Heart left ventricle (tissue), 16 donors: ENCODE measurements at places on chromosomes 7 and 10. TPM values are rescaled to one million over a fixed set of nuclear protein-coding genes. Genes with fewer than 3 reads are reported as not detected.

The GRM3 gene
- not detected for total RNA-seq

The WEE2 gene
- not detected for total RNA-seq

DNA sequence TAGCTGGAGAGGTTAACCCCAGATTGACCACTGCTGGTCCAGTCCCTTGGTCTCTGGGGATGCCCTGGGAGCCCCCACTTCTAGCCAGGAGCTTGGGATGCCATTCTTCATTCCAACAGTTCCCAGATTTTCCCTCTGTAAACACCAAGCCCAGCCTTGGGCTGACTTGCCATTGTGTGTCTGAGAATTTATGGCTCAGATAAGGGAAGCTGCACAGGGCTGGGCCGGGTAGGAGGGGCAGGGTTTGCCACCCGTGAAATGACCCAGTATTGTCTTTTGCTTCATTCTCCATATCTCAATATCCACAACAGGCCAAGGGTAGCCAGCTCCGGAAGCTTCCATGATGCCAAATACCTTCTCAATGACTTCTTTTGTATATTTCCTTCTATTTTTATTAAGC is 32.1 kb downstream of the AFAP1L2 start:
- no peaks in the 10 kb centered on the region for H3K27me3 ChIP-seq
- H3K4me1 ChIP-seq: peaks cover 34% of the 10 kb centered on the region
- H3K36me3 ChIP-seq: no peaks in the 10 kb centered on the region
- H3K4me3 ChIP-seq: no peak overlapping the region
- no peak for DNase-seq
- H3K27ac ChIP-seq: no peak overlapping the region

- peak; percentile 14 for DNase-seq
- H3K27me3 ChIP-seq: no peaks in the 10 kb centered on the region
- peaks cover 4% of the 10 kb centered on the region for H3K4me1 ChIP-seq
- H3K36me3 ChIP-seq: no peaks in the 10 kb centered on the region
Measured at GRCh38 chr10:79056361-79056735, 12.4 kb upstream of the ZMIZ1 start.

The C10orf105 gene
- total RNA-seq: 0.57 TPM

- no peaks in the 10 kb centered on the region for H3K36me3 ChIP-seq
- no peaks in the 10 kb centered on the region for H3K27me3 ChIP-seq
- no peak overlapping the region for H3K27ac ChIP-seq
- DNase-seq: no peak
- no peak overlapping the region for H3K4me3 ChIP-seq
Measured at GRCh38 chr7:134710854-134711624, 64.4 kb downstream of the BPGM start.
